ENCODE measurements at places on chromosomes 16 and 17. TPM values are rescaled to one million over a fixed set of nuclear protein-coding genes. Genes with fewer than 3 reads are reported as not detected.

Gene SLC6A2
- total RNA-seq: not detected

Gene CRK
- total RNA-seq: 81.7 TPM

Gene ASGR1
- total RNA-seq: 28.8 TPM

Gene DOK4
- 15.0 TPM for total RNA-seq

Gene ARHGAP23
- total RNA-seq: 33.7 TPM

Gene FAM171A2
- 8.1 TPM for total RNA-seq

Gene MT1M
- 0.99 TPM for total RNA-seq

Gene TLCD3B
- not detected for total RNA-seq

Gene HSPB9
- total RNA-seq: not detected

Gene CES5A
- not detected for total RNA-seq

Gene RUNDC3A
- 0.22 TPM for total RNA-seq

Gene KRTAP3-1
- total RNA-seq: not detected

Gene CBX2
- total RNA-seq: 4.6 TPM

Gene PIRT
- total RNA-seq: not detected

Gene CHAD
- under 0.01 TPM for total RNA-seq

Gene FAAP100
- 10.0 TPM for total RNA-seq

Gene KRT23
- 1.6 TPM for total RNA-seq

Gene NPIPA5
- total RNA-seq: 0.99 TPM

Gene MT4
- total RNA-seq: not detected

Measured in lung microvascular endothelial cell (primary cell).